Activated CD8-positive, alpha-beta T cell treated with anti-CD3 and anti-CD28 coated beads, Interleukin-2, amount 10 ng/mL, durations not matched to agents 7 days and 5 days (primary cell): ENCODE measurements at places on chromosomes 4 and X. TPM values are rescaled to one million over a fixed set of nuclear protein-coding genes. Genes with fewer than 3 reads are reported as not detected.

- H3K36me3 ChIP-seq = peaks cover 21% of the 10 kb centered on the region
- no peak for DNase-seq
- peaks cover 23% of the 10 kb centered on the region for H3K4me1 ChIP-seq
- H3K27me3 ChIP-seq = no peaks in the 10 kb centered on the region
- no peak overlapping the region for H3K27ac ChIP-seq
- H3K4me3 ChIP-seq = no peak overlapping the region
These were observed 72.7 kb upstream of the STS start for GRCh38 chrX:7074908-7075204.

DNA sequence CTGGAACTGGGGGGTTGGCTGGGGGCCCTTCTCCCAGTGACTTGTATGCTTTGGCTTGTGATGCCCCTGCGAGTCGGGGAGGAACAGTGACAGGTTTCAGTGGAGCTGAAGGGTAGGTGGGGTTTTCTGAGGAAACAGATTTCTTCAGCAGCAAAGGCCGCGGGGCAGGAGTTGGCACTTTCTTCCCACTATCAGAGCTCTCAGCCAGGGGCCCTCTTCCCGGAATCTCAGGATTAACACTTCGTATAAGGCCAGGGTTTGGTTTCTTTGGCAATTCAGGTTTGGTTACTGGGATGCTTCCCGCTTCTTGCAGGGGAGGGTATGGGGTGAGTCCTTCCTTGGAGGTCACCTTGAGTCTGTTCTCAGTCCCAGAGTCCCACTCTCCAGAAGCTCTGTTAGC lies 75.4 kb downstream of the RPS3A start:
- H3K27ac ChIP-seq = no peak overlapping the region
- DNase-seq = no peak
- no peak overlapping the region for H3K4me3 ChIP-seq

DNA sequence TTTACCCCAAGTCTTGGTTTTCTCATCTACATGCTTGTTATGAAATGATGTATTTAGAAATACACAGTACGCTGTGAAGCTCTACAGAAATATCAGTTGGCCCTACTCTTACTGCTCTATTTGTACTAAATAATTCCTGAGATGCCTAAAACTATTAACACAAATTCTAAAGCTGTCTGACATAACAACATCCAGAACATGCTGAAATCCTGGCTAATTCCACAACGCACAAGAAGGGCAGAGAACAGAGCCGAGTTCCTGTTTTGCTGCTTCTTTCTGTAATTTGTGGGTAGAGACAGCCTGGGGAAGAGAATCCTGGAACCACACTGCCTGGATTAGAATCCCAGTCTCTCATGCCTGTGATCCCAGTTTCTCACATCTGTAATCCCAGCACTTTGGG lies 59.0 kb downstream of the ZNF827 start:
- peaks cover 15% of the 10 kb centered on the region for H3K4me1 ChIP-seq
- DNase-seq = no peak
- no peaks in the 10 kb centered on the region for H3K27me3 ChIP-seq
- no peak overlapping the region for H3K27ac ChIP-seq
- no peak overlapping the region for H3K4me3 ChIP-seq

DNA sequence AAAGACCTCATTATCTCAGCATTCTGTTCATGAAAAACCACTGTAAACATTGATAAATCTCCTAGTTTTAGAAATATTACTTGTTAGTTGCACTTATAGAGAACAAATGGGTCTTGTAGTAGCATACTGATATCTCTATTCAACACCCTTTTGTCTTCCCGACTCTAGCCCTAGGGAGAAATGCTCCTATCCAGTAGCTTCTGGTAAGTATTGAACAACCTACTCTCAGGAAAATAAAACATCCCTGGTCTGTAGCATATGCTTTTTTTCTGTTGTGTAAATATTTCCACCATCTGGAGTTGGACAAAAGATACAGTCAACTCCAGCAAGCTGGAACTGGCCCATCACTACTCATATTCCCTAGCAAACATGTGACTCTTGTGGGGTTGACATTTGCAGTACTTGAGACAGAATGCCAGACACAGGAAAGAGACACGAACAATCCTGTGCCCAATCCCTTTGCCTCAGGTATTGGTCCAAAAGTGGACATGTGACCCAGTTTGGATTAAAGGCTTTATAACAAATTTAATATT lies 188.2 kb downstream of the GC start:
- H3K4me1 ChIP-seq = no peaks in the 10 kb centered on the region
- no peak overlapping the region for H3K27ac ChIP-seq
- DNase-seq = no peak
- H3K4me3 ChIP-seq = no peak overlapping the region

- peaks cover 67% of the 10 kb centered on the region for H3K4me1 ChIP-seq
- H3K27me3 ChIP-seq = no peaks in the 10 kb centered on the region
- DNase-seq = peak; percentile 71
- H3K27ac ChIP-seq = peak overlapping the region; percentile 96
These were observed 3.7 kb upstream of the RHOH start for GRCh38 chr4:40193016-40193571.

GRCh38 chr4:89837385-89837992 lies 528 bp upstream of the SNCA start:
- H3K4me1 ChIP-seq = peaks cover 30% of the 10 kb centered on the region
- H3K27ac ChIP-seq = no peak overlapping the region
- peak; percentile 52 for DNase-seq
- H3K27me3 ChIP-seq = peaks cover 55% of the 10 kb centered on the region

DNA sequence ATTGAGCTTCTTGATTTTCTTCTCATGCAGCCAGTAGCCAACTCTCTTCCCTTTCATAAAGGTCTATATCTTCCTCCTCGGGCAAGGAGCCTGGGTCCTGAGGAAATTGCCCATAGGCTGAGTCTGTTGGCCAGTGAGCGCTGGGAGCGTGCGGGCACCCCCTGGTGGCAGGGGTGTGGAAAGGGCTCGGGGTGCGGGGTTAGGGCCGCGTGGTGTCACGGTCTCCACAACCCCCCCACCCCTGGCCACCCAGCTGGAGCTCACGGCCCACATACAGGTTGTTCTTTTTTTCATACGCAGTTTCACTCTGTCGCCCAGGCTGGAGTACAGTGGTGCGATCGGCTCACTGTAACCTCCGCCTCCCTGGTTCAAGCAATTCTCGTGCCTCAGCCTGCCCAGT lies 13.1 kb downstream of the RBM10 start:
- no peak overlapping the region for H3K27ac ChIP-seq
- peaks cover 3% of the 10 kb centered on the region for H3K4me1 ChIP-seq
- no peak for DNase-seq

DNA sequence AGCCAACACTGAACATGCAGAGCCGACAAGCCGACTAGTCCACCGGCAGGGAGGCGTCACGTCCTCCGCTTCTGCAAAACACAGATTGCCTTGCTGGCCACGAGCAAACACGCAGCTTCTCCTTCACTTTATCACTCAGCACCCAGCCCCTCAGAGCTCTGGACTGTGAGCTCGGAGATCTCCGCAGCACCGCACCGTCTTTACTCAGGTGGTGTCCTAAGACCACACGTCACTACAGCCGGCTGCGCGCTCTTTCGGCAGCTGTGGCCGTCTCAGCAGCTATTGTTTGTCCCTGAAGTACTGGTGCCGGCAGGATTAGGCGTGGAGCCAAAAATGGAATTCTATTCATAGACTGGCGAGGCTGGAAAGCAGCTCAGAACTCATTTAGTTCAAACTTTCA lies 72.0 kb downstream of the FAT1 start:
- H3K27me3 ChIP-seq = no peaks in the 10 kb centered on the region
- H3K4me3 ChIP-seq = no peak overlapping the region
- no peak for DNase-seq
- H3K4me1 ChIP-seq = no peaks in the 10 kb centered on the region
- no peaks in the 10 kb centered on the region for H3K36me3 ChIP-seq
- no peak overlapping the region for H3K27ac ChIP-seq

DNA sequence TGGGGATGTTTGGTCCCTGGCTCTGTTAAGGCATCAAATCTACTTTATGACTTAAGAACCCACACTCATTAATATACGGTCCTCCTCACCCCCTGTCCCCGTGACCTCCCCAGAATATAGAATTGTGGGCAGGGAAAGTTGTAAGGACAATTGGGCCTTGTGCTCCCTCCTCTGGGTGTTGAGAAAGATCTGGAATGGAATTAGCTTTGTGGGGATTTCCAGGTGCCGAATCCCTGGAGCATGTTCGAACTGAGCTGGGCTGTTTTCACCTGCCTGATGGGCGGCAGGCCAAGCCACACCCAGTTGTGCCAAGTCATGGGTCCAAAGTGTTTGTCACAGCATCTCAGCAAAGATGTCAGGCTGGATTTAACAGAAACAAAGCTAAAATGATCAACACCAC lies 349.3 kb upstream of the KLF3 start:
- no peak for DNase-seq
- H3K4me1 ChIP-seq = peaks cover 47% of the 10 kb centered on the region
- H3K36me3 ChIP-seq = peaks cover 3% of the 10 kb centered on the region
- H3K27me3 ChIP-seq = no peaks in the 10 kb centered on the region
- no peak overlapping the region for H3K4me3 ChIP-seq

DNA sequence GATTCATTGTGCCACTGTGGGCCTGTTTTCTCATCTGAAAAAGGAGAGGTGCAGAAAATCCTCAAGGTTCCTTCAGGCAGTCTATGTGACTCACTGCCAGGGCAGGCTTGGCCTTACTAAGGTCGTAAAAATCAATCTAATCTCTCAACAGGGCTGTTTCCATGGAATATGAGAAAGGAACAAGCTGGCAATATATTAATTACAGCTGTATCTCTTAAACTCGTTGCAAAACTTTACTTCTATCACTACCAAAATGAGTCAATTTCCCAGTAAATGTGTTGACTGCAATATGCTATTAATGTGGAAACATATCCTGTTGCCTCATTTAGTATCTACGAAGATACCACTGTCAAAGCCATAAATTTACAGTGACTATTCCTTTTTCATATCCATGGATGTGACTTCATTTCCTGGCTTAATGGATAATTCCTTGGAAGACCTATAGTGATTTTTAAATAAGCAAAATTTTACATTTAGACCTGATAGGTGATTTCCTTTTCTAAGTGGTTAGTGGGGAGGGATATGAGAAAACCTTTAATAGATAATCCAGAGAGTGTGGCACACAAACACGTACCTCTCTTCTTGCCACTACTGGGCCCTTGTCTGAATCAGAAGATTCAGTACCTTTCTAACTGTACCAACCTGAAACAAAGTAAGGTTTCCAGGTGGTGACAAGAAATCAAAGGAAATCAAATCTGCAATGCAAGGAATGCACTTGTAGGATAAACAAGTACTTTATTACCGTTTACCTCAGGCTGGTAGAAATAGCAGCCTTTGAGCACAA lies 127.4 kb upstream of the FTHL17 start:
- H3K4me1 ChIP-seq = no peaks in the 10 kb centered on the region
- H3K27ac ChIP-seq = no peak overlapping the region
- H3K36me3 ChIP-seq = no peaks in the 10 kb centered on the region

DNA sequence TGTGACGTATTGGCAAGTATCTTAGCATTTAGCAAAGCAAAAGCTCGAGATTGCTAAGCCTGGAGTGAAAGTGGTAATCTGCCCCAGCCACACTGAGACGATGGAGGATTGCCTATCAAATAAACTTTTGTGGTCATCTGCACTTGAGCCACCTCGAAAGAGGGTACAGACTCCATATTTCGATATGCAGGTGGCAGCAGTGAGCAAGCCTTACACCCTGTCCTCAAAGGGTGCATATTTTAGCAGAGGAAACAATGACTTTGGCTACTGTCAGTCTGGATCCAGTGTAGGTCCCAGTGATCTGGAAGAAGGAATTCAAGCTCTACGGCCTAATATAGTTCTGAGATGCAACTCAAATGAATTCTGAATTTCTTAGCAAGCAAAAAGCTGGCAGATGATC lies 153.9 kb downstream of the ATG4A start:
- H3K4me3 ChIP-seq = no peak overlapping the region
- no peaks in the 10 kb centered on the region for H3K36me3 ChIP-seq
- H3K4me1 ChIP-seq = no peaks in the 10 kb centered on the region
- no peak for DNase-seq

DNA sequence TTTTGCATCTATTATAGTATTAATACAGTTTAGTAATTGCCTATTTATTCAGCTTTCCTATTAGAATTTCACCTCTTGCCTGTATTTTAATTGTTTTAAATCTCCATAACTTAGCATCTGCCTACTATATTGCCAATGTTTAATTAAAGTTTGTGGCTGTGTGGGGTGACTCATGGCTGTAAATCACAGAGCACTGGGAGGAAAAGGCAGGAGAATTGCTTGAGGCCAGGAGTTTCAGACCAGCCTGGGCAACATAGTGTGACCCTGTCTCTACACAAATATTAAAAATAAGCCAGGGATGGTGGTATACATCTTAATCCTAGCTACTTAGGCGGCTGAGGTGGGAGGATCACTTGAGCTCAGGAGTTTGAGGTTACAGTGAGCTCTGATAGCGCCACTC lies 14.5 kb upstream of the CCSER1 start:
- H3K4me1 ChIP-seq = no peaks in the 10 kb centered on the region
- no peaks in the 10 kb centered on the region for H3K36me3 ChIP-seq
- no peak overlapping the region for H3K27ac ChIP-seq
- no peak overlapping the region for H3K4me3 ChIP-seq

- no peak overlapping the region for H3K27ac ChIP-seq
- H3K36me3 ChIP-seq = peaks cover 12% of the 10 kb centered on the region
- H3K27me3 ChIP-seq = no peaks in the 10 kb centered on the region
- no peak for DNase-seq
These were observed 62.4 kb downstream of the TMEM165 start for GRCh38 chr4:55458164-55458563.

DNA sequence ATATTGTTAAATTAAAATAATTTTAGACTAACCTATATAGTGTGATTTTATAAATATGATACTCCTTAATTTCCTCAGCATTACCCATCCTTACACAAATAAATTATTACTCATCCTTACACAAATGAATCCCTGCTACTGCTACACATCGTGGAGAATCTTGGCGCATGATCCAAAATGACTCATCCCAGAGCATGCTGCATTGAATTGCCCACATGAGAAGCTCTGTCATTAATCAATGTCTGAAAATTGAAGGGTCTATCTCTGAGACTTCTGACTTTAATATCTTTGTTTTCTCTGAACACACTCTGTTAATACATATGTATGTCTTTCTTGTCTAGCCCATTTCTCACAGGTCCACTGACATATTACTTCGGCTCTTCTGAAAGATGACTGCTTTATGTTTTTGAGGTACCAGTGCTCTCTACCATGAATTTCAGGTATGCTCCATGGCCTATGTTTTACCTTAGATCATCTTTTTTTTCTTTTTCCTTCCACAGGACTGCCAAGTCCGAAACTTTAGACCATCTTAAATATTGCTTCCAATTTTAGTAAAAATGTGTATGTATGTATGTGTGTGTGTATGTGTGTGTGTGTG lies 15.7 kb upstream of the DUSP21 start:
- DNase-seq = no peak
- no peaks in the 10 kb centered on the region for H3K36me3 ChIP-seq
- no peaks in the 10 kb centered on the region for H3K4me1 ChIP-seq
- no peak overlapping the region for H3K4me3 ChIP-seq
- no peaks in the 10 kb centered on the region for H3K27me3 ChIP-seq

Gene HPSE
- 19.0 TPM for total RNA-seq

Gene GPC4
- total RNA-seq = not detected

Gene FABP2
- not detected for total RNA-seq

Gene ALG13
- total RNA-seq = 38.5 TPM

Gene H2AZ1
- 643 TPM for total RNA-seq

Gene KCTD8
- not detected for total RNA-seq

Gene DGKK
- total RNA-seq = not detected

Gene TCP11X1
- total RNA-seq = not detected

Gene TCEAL2
- total RNA-seq = not detected

Gene PITX2
- not detected for total RNA-seq
